Activated CD4-positive, alpha-beta memory T cell treated with anti-CD3 and anti-CD28 coated beads, Interleukin-2, amount 10 ng/mL, durations not matched to agents 7 days and 5 days (primary cell): ENCODE measurements at places on chromosomes 2 and 18. TPM values are rescaled to one million over a fixed set of nuclear protein-coding genes. Genes with fewer than 3 reads are reported as not detected.

- no peak for DNase-seq
- H3K36me3 ChIP-seq, result no peaks in the 10 kb centered on the region
- H3K4me3 ChIP-seq, result no peak overlapping the region
- no peaks in the 10 kb centered on the region for H3K4me1 ChIP-seq
Observed at GRCh38 chr18:21191596-21192307, 50.3 kb upstream of the GREB1L start.

DNA sequence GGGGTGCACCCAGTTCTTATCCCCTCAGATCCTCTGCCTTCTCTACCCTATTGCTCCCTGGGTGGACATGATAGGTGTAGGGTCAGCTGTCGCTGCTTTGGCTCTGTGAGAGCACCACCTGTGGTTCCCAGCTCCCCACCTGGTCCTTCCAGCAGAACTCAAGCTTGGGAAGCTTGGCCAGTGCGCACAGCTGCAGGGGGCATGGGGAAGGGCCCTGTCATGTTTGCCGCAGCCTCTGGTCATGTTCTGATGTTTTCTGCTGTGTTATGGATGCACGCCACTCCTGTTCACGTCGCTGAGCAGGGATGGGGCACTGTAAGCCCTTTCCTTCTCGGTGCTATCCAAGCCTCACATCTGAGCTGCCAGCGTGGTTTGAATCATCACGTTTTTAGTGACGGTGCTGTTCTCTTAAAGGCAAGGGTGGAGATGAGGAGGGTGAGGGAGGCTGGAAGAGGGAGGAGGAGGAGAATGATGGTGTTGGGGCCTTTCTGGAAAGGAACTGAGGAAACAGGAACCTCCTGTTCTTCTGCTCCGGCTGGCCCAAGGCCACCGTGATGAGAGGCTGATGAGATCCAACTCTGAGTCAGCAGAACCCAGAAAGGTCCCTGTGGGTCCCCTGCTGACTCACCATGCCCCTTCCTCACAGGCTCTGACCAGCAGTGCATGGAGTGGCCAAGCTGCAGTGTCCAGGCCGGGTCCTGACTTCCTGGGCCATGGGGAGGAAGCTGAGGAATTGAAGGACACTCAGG lies 78.0 kb downstream of the LIPG start:
- peaks cover 6% of the 10 kb centered on the region for H3K27me3 ChIP-seq
- H3K36me3 ChIP-seq, result no peaks in the 10 kb centered on the region
- H3K4me3 ChIP-seq, result no peak overlapping the region

- no peak overlapping the region for H3K4me3 ChIP-seq
- no peak for DNase-seq
- no peaks in the 10 kb centered on the region for H3K27me3 ChIP-seq
- H3K36me3 ChIP-seq, result peaks cover 6% of the 10 kb centered on the region
- no peak overlapping the region for H3K27ac ChIP-seq
Observed at GRCh38 chr18:35474884-35475283, 22.9 kb downstream of the INO80C start.

GRCh38 chr2:177036747-177037146 lies 175.8 kb upstream of the HNRNPA3 start:
- H3K36me3 ChIP-seq, result no peaks in the 10 kb centered on the region
- H3K27ac ChIP-seq, result no peak overlapping the region
- H3K27me3 ChIP-seq, result peaks cover 24% of the 10 kb centered on the region
- no peak for DNase-seq
- H3K4me3 ChIP-seq, result no peak overlapping the region

DNA sequence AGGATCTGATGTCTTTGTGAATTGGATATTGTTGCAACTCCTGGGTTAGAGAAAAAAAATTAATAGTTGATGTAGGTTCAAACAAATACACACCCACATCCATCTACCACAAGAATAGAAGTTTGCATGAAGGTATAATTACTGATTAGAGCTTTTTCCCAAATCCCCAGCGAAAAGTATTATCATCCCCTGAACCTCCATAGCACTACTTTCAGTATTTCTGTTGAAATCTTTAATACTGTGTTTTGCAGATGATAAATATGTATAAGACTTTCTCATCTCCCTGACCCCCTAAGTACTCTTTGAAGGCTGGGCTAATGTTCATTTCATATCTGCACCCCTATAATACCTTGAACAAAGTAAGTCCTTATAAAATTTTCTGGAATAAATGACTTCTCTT lies 6.4 kb downstream of the FN1 start:
- no peak overlapping the region for H3K27ac ChIP-seq
- DNase-seq, result no peak
- no peaks in the 10 kb centered on the region for H3K4me1 ChIP-seq
- no peaks in the 10 kb centered on the region for H3K36me3 ChIP-seq
- peaks cover 36% of the 10 kb centered on the region for H3K27me3 ChIP-seq

- peaks cover 30% of the 10 kb centered on the region for H3K4me1 ChIP-seq
- H3K27me3 ChIP-seq, result no peaks in the 10 kb centered on the region
- H3K4me3 ChIP-seq, result peak overlapping the region; percentile 91
- H3K27ac ChIP-seq, result peak overlapping the region; percentile 86
Observed at GRCh38 chr2:113755035-113755834, 1.2 kb downstream of the SLC35F5 start.

DNA sequence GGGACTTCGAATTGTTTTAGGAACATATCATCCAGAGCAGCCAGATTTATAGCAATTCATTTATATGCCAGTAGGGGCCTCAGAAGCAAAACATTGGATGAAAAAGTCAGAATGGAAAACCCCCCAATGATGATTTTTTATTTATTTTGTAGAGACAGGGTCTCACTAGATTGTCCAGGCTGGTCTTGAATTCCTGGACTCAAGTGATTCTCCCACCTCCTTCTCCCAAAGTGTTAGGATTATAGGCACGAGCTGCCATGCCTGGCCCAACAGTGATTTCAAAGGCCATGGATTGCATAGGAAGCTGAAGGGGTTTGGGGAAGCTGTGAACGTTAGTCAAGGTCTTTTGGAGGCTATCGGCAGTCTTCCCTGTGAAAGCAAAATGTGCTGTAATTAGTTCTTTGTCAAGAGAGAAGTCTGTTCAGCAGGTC lies 21.9 kb upstream of the MCFD2 start:
- peaks cover 12% of the 10 kb centered on the region for H3K36me3 ChIP-seq
- H3K27ac ChIP-seq, result no peak overlapping the region
- DNase-seq, result no peak
- H3K27me3 ChIP-seq, result no peaks in the 10 kb centered on the region
- H3K4me3 ChIP-seq, result no peak overlapping the region

DNA sequence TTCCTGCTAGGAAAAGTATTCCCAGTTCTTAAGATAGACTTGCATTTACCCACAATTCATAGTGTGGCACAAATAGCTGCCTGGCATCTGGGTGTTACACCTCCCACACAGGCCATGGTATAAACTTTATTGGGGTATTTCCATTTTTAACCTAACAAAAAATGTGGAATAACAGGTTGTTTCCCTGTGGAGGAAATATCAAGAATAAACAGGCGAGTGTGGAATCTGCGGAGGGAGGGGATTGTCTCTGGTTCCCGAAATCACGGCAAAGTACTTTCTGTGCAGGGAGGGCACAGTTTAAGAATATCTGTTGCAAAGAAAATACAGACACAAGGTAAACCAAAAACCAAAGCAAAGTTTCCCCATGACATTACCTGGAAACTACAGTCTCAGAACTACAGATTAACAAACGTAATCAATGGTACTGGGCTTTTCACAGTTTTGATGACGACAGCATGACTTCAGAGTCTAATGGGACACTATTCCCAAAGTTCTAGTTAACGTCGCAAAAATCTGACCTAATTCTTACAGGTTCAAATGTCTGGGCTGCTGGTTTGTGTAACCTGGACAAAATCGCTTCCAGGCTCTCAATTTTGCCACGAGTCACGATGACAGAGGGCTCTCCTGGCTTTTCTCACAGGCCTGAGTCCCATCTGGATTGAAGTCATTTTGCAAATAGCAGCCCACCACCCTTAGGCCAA lies 1.4 kb downstream of the STARD7 start:
- DNase-seq, result no peak
- peak overlapping the region; percentile 83 for H3K27ac ChIP-seq
- H3K4me1 ChIP-seq, result peaks cover 63% of the 10 kb centered on the region
- H3K36me3 ChIP-seq, result peaks cover 31% of the 10 kb centered on the region
- peak overlapping the region; percentile 87 for H3K4me3 ChIP-seq

DNA sequence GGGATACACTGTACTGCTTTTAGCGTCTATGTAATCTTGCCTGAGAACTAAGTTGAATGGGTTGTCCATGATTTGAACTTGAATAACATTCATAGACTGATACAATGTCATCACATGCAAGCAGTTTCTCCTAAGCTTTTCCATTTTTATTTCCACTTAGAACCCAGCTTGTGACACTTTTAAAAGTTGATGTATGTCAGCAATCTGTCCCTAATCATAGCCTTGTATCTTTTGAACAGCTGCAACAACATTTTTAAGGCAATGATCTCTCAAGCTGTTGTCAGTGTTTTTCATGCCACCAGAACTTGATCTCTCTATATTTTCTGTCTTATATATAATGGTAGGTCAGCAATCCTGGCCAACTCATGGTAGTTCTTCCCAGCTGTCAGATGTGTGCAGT lies 185.0 kb downstream of the DOK6 start:
- no peaks in the 10 kb centered on the region for H3K36me3 ChIP-seq
- H3K27me3 ChIP-seq, result no peaks in the 10 kb centered on the region
- H3K4me3 ChIP-seq, result no peak overlapping the region
- H3K27ac ChIP-seq, result no peak overlapping the region
- no peak for DNase-seq

GRCh38 chr2:121071034-121071504 lies 213.9 kb downstream of the TFCP2L1 start:
- no peak overlapping the region for H3K4me3 ChIP-seq
- H3K4me1 ChIP-seq, result no peaks in the 10 kb centered on the region
- peak; percentile 50 for DNase-seq
- H3K27ac ChIP-seq, result no peak overlapping the region

DNA sequence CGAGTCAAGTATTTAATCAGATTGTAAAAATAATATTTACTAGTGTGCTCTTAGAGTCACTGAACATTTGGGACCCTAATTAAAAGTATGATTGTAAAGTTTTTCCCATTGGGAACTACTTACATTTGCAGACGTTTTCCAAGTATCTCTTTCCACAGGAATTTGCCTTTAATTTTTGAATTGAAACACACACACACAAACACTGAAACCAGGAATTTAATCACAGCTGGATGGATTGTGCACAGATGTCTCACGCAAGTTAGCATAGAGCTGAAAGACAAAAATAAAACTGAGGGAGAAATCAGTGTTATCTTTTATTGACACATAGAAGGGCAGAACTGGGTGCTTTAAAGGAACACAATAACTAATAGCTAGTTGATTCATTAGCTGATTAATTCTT lies 230.7 kb downstream of the RND3 start:
- no peak for DNase-seq
- H3K4me3 ChIP-seq, result no peak overlapping the region
- no peak overlapping the region for H3K27ac ChIP-seq
- H3K4me1 ChIP-seq, result no peaks in the 10 kb centered on the region
- H3K36me3 ChIP-seq, result no peaks in the 10 kb centered on the region
- no peaks in the 10 kb centered on the region for H3K27me3 ChIP-seq

DNA sequence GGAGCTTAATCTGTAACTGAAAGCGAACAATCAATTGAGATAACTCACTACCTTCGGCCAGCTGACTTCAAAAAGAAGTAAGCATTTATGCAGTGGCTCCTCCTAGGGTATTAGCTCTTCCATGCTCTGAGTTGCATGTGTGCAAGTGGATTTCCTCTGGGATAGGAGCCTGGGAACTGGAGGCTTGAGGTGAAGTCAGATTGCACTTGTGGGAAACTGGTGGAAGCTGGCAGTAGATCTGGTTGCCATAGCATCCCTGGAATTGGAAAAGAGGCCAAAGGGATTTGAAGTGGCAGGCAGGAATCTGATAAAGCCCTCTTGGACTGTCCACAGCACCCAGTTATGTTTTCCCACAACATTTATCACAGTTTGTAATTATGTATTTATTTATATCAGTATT lies 50.6 kb upstream of the FMNL2 start:
- H3K27me3 ChIP-seq, result peaks cover 6% of the 10 kb centered on the region
- DNase-seq, result no peak
- H3K4me3 ChIP-seq, result no peak overlapping the region
- H3K4me1 ChIP-seq, result no peaks in the 10 kb centered on the region

DNA sequence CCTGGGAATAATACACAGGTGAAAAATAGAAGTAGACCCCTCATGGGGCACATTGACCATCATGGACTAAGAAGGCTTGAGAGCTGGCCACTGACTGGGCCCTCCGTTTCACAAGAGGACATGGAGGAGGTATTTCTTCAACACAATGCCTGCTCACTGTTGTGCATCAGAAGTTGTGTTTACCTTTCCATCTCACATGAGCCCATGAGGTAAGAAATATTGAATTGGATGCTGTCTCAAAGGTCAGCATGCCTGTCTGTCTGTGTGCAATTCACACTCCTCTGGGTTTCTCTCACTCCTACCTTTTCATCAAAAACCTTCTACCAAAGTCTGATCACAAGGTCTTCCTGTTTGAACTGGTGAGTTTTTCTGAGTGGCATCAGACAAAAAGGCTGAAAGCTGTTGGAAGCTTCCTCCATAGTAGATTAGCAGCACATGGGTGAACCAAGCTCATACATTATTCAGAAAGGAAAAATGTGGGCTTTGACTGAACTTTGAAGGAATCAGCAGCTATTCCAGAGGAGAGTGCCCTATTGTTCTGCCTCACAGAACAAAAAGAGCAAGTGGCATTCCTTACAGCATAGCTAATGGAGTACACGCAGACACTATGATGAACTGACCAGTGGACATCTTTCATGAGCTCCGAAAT lies 143.2 kb upstream of the RND3 start:
- H3K4me1 ChIP-seq, result no peaks in the 10 kb centered on the region
- no peak overlapping the region for H3K4me3 ChIP-seq
- H3K27ac ChIP-seq, result no peak overlapping the region
- H3K36me3 ChIP-seq, result no peaks in the 10 kb centered on the region

GRCh38 chr2:223221139-223221835 lies 169.3 kb downstream of the KCNE4 start:
- no peaks in the 10 kb centered on the region for H3K4me1 ChIP-seq
- no peaks in the 10 kb centered on the region for H3K27me3 ChIP-seq
- no peaks in the 10 kb centered on the region for H3K36me3 ChIP-seq
- no peak for DNase-seq
- H3K4me3 ChIP-seq, result no peak overlapping the region

DNA sequence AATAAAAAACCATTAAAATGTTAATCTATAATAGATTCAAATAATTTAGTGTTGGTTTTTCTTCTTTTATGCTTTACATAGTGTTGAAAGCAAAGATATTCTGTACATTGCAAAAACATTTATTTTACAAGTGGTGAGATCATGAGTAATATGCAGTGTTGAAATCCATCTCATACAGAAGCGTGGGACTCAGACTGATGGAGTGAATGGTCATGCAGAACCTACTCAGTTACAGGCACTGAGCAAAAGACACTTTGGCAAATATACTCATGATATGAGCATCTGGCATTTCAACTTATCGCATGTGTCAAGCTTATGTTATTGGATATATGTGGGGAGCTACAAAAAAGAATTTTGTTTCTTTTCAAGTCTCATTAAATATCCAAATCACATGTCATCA lies 620.2 kb upstream of the NETO1 start:
- no peak for DNase-seq
- no peaks in the 10 kb centered on the region for H3K36me3 ChIP-seq
- H3K27ac ChIP-seq, result no peak overlapping the region
- H3K27me3 ChIP-seq, result no peaks in the 10 kb centered on the region
- H3K4me3 ChIP-seq, result no peak overlapping the region

GRCh38 chr18:41695441-41695840 lies 259.6 kb upstream of the PIK3C3 start:
- no peak overlapping the region for H3K27ac ChIP-seq
- no peak for DNase-seq
- no peaks in the 10 kb centered on the region for H3K4me1 ChIP-seq
- no peaks in the 10 kb centered on the region for H3K27me3 ChIP-seq

CBLN2 gene
- total RNA-seq, result not detected

CD226 gene
- total RNA-seq, result 111 TPM

TTL gene
- 33.2 TPM for total RNA-seq

RESP18 gene
- total RNA-seq, result not detected

VSNL1 gene
- not detected for total RNA-seq

XIRP2 gene
- not detected for total RNA-seq

ESCO1 gene
- 22.8 TPM for total RNA-seq

ZNF24 gene
- total RNA-seq, result 55.2 TPM

XDH gene
- total RNA-seq, result 0.63 TPM
